ENCODE measurements at places on chromosomes 3 and 15.

DNA sequence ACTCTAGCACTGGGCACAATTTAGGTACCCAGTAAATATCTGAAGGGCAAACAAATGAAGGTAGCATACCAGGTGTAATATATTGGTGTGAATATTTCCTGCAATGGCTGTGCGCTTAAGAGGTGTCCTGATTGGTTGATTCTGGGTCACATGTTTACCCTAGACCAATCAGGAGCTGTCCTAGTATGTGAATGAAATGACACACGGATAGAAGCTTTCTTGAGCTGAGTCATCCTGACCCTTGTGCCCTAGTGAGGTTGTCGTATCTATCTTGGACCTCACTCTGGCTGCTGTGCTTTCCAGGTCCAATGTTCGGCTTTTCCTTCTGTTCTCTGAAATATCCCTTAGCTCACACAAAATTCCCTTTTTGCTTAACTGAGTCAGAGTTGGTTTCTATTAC lies 58.1 kb upstream of the FOXP1 start:
- no peak for DNase-seq
- no peak overlapping the region for H3K27ac ChIP-seq
- no peaks in the 10 kb centered on the region for H3K4me1 ChIP-seq
- H3K27me3 ChIP-seq, result no peaks in the 10 kb centered on the region

DNA sequence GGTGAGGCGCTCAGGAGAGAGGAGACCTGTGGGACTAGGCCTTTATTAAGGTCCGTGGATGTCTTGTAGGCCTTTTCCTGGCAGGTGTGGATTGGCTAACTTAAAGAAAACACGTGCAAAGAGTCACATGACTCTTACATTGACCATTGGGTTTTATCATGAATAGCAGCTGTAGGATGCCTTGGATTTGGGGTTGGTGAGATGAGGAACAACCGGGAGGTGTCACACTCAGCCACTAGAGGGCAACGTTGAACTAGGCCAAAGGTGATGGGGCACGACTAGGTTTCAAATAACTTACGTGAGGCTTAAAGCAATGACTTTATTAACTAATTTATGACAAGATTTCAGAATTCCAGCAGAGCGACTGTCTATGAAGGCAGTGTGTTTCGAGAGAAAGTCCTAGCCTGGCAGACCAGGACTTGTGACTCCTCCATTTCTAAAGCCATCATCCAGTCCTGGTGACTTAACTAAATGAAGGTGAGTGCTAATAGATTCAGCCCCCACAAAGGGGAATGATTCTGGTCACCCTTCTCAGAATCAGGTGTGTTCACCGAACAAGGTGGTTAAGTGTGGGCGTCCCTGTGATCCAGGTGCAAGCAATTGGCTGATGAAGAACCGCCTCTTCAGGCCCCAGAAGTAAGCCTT lies 345.6 kb downstream of the MCTP2 start:
- no peak overlapping the region for H3K27ac ChIP-seq
- H3K4me1 ChIP-seq, result no peaks in the 10 kb centered on the region
- no peaks in the 10 kb centered on the region for H3K36me3 ChIP-seq

DNA sequence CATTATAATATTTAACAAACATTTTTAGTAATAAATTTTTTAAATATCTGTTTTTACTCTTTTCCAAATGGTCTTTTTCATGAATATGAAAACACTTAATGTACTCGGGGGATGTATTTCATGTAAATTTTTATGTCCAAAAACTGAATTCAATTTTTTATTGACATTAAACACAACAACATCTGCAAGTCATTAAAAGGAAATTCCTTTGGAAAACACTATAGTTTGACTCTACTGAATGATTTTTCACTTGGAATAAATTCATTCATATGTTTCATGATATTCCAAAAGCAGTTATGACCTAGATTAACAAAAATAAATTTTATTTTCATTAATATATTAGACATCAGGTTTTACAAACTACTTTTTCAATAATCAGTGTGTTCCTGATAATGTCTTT lies 239.8 kb upstream of the AGTR1 start:
- H3K27me3 ChIP-seq, result no peaks in the 10 kb centered on the region
- H3K4me3 ChIP-seq, result no peak overlapping the region
- no peak for DNase-seq
- no peaks in the 10 kb centered on the region for H3K36me3 ChIP-seq

DNA sequence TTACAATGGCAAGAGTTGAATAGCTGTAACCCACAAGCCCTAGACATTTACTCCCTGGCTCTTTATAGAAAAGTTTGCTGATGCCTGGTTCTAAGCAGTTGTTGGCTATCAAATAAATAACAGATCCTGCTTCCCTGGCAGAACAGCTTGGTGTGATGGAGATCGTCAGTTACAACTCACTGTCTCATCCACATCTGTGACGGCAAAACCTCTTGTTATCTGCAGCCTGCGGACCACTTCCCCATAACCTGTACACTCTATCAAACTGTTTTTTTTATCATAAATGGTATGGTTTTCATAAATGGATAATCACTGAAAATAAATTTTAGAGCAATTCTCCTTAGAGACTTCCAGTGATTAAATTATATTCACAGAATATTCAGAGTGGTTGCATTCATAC lies 14.1 kb downstream of the ZDHHC3 start:
- peaks cover 67% of the 10 kb centered on the region for H3K4me1 ChIP-seq
- no peak overlapping the region for H3K4me3 ChIP-seq
- peaks cover 12% of the 10 kb centered on the region for H3K36me3 ChIP-seq

GRCh38 chr3:195365371-195365770 lies 77.4 kb downstream of the ACAP2 start:
- no peak for DNase-seq
- H3K36me3 ChIP-seq, result peaks cover 6% of the 10 kb centered on the region
- no peak overlapping the region for H3K27ac ChIP-seq
- no peaks in the 10 kb centered on the region for H3K27me3 ChIP-seq

DNA sequence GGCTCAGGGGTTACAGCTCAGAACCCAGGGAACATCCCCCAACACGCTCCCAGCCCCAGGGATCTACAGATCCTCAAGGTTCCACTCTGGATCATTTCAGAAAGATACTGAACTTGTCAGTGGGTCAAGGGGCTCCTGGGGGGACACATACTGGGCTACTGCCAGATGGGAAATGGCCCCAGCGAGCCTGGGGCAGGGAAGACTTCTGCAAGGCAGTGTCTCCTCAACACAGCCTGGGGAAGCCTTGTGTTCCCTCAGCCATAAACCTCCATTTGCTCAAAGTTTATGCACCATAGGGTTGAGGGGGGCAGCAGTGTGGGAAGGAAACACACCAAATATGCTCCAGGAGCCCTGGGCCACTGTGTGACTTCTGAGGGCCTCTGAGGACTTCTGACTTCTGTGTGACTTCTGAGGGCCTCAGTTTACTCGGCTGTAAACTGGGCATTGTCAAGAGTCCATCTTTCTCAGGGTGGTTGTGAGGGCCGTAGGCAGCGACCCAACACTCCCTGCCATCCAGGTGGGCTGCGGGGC lies 58.4 kb downstream of the IQSEC1 start:
- no peak for DNase-seq
- H3K4me3 ChIP-seq, result peak overlapping the region; percentile 34
- no peaks in the 10 kb centered on the region for H3K36me3 ChIP-seq

GRCh38 chr3:65593780-65594752 lies 444.7 kb downstream of the MAGI1 start:
- no peak overlapping the region for H3K27ac ChIP-seq
- H3K4me3 ChIP-seq, result no peak overlapping the region
- H3K36me3 ChIP-seq, result no peaks in the 10 kb centered on the region
- peaks cover 16% of the 10 kb centered on the region for H3K4me1 ChIP-seq

DNA sequence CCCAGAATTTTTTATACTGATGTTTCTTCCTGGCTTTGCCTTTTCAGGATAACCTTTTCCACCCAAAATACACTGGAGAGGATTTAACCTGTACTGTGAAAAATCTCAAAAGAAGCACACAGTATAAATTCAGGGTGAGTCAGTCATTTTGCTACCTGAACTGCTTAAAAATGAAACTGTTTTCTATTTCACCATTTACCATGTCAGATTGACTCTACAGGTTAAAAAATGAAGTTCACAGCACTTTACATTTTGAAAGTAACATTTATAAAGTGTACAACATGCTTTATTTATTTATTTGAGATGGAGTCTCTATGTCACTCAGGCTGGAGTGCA lies 115.2 kb downstream of the GHSR start:
- no peak overlapping the region for H3K4me3 ChIP-seq
- no peak overlapping the region for H3K27ac ChIP-seq
- H3K27me3 ChIP-seq, result no peaks in the 10 kb centered on the region
- H3K36me3 ChIP-seq, result peaks cover 46% of the 10 kb centered on the region
- DNase-seq, result no peak

DNA sequence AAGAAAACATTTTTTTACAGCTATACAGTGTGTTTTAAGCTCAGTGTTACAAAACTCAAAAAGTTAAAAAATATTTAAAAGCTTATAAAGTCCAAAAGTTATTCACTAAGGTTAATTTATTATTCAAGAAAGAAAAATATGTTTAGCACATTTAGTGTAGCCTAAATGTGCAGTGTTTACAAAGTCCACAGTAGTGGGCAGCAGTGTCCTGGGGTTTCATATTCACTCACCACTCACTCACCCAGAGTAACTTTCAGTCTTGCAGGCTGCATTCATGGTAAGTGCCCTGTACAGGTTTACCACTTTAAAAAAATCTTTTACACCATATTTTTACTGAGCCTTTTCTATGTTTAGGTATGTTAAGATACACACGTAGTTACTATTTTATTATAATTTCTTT lies 300.2 kb upstream of the TRIM42 start:
- no peak for DNase-seq
- no peak overlapping the region for H3K4me3 ChIP-seq
- H3K36me3 ChIP-seq, result no peaks in the 10 kb centered on the region
- H3K27me3 ChIP-seq, result no peaks in the 10 kb centered on the region
- no peaks in the 10 kb centered on the region for H3K4me1 ChIP-seq

- H3K4me1 ChIP-seq, result peaks cover 47% of the 10 kb centered on the region
- peak overlapping the region; percentile 82 for H3K27ac ChIP-seq
- no peaks in the 10 kb centered on the region for H3K27me3 ChIP-seq
- H3K4me3 ChIP-seq, result no peak overlapping the region
- DNase-seq, result no peak
Measured at GRCh38 chr15:85545752-85546151, 165.3 kb downstream of the AKAP13 start.

- H3K4me1 ChIP-seq, result no peaks in the 10 kb centered on the region
- no peak for DNase-seq
- no peak overlapping the region for H3K4me3 ChIP-seq
- no peaks in the 10 kb centered on the region for H3K36me3 ChIP-seq
Measured at GRCh38 chr3:180693656-180694055, 14.4 kb upstream of the CCDC39 start.

GRCh38 chr3:140088513-140088912 lies 153.5 kb downstream of the CLSTN2 start:
- DNase-seq, result no peak
- H3K4me1 ChIP-seq, result no peaks in the 10 kb centered on the region
- no peaks in the 10 kb centered on the region for H3K36me3 ChIP-seq
- H3K27ac ChIP-seq, result no peak overlapping the region

DNA sequence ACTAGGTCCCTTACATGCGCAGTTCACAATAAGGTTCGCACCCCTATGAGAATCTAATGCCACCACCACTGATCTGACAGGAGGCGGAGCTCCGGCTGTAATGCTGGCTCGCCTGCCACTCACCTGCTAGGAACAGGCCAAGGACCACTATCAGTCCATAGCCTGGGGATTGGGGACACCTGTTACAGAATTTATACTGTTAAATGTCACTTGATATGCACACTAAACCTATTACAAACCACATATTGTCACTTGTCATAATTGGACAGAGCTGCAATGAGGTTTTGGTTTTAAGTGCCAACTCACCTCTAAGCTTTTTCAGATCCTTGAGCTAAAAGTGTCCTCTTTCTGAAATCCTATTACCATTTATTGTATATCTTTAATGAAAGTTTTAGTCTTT lies 507.9 kb upstream of the TPRG1 start:
- H3K27me3 ChIP-seq, result no peaks in the 10 kb centered on the region
- peaks cover 12% of the 10 kb centered on the region for H3K4me1 ChIP-seq
- H3K27ac ChIP-seq, result no peak overlapping the region
- H3K36me3 ChIP-seq, result no peaks in the 10 kb centered on the region

DNA sequence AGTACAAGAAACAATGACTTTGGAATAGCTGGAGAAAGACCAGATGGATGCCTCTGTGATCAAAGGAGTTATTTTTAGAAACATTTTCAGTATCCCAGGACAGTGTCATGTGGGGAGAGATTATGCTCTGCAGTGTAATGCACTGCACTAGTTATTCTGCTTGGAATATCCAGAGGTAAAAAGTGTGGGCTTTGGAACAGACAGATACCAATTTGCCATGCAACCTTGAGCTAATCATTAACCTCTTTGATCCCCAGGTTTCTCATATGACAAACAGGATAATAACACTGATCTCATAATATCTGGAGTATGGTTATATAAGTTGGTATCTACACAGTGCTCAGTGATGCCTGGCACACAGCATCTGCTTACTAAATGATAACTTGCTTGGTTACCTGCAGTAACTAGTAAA lies 12.2 kb upstream of the SLC7A14 start:
- no peaks in the 10 kb centered on the region for H3K36me3 ChIP-seq
- H3K27me3 ChIP-seq, result no peaks in the 10 kb centered on the region
- H3K27ac ChIP-seq, result no peak overlapping the region
- H3K4me1 ChIP-seq, result no peaks in the 10 kb centered on the region
- H3K4me3 ChIP-seq, result no peak overlapping the region

GRCh38 chr3:61820306-61820992 lies 259.1 kb downstream of the PTPRG start:
- H3K27me3 ChIP-seq, result no peaks in the 10 kb centered on the region
- no peaks in the 10 kb centered on the region for H3K36me3 ChIP-seq
- DNase-seq, result no peak
- no peak overlapping the region for H3K4me3 ChIP-seq
- H3K27ac ChIP-seq, result no peak overlapping the region

GRCh38 chr3:180048840-180049239 lies 12.1 kb upstream of the PEX5L start:
- no peaks in the 10 kb centered on the region for H3K36me3 ChIP-seq
- no peak for DNase-seq

GRCh38 chr3:9172851-9173321 lies 76.6 kb downstream of the SRGAP3 start:
- H3K36me3 ChIP-seq, result no peaks in the 10 kb centered on the region
- H3K4me1 ChIP-seq, result peaks cover 55% of the 10 kb centered on the region
- DNase-seq, result no peak
- H3K27ac ChIP-seq, result no peak overlapping the region

GRCh38 chr3:135538123-135538522 lies 427.4 kb upstream of the PPP2R3A start:
- no peak overlapping the region for H3K4me3 ChIP-seq
- no peaks in the 10 kb centered on the region for H3K4me1 ChIP-seq
- no peak for DNase-seq
- H3K27me3 ChIP-seq, result no peaks in the 10 kb centered on the region

GRCh38 chr3:50478051-50478450 lies 25.4 kb downstream of the CACNA2D2 start:
- H3K27me3 ChIP-seq, result no peaks in the 10 kb centered on the region
- no peak for DNase-seq
- no peak overlapping the region for H3K27ac ChIP-seq
- H3K4me3 ChIP-seq, result no peak overlapping the region

DNA sequence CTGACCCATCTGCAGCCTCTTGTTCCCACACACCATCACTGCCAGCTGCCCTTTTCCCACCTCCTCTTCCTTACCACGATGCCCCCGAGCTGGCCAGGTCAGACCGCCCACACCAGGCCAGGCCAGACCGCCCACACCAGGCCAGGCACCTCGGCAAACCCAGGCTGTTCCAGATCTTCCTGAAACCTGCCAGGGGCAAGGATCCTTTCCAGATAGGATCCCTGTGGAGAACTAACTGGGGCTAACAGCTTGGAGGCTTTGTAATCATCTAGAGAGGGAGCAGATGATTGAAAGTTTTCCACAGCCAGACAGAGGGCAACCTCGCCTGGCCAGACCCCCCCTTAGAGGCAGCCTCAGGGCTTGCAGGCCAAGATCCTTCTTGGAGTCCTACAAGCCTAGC lies 287.3 kb upstream of the TLE3 start:
- H3K27me3 ChIP-seq, result no peaks in the 10 kb centered on the region
- no peak overlapping the region for H3K4me3 ChIP-seq
- H3K4me1 ChIP-seq, result peaks cover 5% of the 10 kb centered on the region
- H3K27ac ChIP-seq, result no peak overlapping the region
- no peak for DNase-seq
- H3K36me3 ChIP-seq, result no peaks in the 10 kb centered on the region

Data from suprapubic skin (tissue), 4 donors.